ENCODE measurements at places on chromosomes 1 and 21.

DNA sequence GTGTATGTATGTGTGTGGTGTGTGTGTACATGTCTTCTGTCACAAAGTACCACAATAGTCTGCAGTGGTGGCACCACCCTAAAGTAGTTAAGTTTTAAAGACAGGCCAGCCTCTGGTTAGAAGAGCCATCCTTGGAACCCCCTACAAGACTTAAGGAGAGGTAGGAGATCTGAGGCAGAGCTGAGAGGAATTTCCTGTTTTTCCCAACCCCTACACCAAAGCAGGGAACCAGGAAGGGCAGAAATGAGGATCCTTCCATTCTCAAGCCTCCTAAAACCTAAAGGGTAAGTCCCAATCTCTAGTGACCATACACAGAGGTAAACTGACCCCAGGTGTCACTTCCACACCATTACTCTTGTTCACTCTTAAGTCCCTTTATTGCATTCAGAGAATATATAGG lies 11.1 kb downstream of the PEA15 start:
- DNase-seq, result no peak

DNA sequence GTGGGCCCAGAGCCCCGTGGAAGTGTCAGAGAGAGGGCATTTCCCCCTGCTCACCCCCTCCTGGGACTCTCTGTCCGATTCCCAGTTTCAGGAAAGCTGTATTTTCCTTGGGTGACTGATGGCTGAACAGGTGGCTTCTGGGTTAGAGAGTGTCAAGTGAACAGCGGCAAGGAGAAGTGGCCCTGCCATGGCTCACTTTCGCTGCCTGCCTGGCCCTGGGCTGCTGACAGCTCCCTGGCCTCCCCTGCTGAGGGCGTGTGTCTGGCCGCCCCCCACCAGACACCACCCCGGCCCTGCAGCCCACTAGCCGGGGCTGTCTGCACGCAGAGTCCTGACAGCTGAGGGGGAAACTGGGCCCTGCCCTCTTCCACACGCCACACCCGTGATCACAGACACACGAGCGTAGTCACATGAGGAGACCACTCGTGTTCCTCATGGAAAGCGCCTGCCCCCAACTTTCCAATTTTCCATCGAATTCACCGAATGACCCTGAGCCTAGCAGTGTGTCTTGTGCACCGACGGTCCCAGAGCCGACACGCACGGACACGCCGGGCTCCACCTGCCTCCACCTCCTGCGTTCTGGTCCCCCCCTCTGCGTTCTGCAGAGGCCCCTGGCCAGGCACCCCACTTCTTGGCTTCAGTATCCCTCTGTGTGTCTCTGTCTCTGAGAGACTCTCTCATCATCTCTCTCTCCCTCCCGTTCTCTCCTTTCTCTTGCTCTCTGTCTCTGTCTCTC lies 60.6 kb upstream of the CASZ1 start:
- no peak for DNase-seq

DNA sequence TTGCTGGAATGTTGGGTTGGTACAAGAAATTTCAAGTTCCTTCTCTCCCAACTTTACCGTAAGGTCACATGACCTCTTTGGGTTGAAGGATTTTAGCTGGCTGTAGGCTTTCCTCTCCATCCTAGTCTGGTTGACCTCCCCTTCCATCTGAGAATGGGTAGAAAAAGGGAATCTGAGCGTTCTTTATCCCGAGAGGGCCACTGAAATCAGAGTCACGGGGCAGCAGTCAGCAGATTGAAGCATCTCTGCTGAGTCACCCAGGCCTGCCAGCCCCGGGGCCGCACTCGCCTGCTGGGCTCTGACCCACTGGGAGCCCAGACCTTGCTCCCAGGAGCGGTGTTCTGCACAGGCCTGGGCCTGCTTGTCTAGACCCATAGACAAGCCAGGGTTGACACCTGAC lies 31.0 kb downstream of the TMCC2 start:
- no peak for DNase-seq

- no peak for DNase-seq
Measured at GRCh38 chr21:44983421-44984206, 43.8 kb downstream of the SLX9 start.

- DNase-seq, result no peak
Measured at GRCh38 chr1:80915491-80915890, 885.2 kb upstream of the ADGRL2 start.

DNA sequence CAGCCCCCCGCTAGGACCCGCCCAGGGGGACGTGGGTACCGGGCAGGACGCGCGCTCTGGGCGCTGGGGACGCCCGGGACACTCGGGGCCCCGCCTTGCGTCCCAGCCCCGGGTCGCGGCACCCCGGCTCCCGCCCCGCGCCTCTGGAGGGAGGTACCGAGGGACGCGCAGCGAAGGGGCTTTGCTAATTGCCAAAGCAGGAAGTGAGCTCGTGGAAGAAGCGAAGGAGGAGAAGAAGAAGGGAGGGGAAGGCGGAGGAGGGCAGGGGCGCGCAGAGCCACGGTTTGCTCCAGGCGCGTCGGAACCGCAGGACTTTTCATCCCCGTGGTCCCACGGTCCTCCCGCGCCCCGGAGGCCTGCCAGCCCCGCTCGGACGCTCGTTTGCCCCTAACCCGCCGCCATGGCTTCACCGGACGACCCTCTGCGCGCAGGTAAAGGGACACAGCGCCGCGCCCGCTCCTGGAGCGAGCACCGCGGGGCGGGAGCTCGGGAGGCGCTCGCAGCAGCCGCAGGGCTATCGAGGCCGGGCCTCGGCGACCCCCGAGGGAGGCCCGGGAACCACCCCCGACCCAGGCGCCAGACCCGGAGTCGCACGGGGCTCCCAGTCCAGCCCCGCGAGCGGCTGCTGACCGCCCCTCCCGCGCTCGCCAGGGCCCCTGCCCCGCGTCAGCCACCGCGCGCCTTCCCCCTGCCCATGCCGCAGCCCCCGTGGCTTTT lies 1.3 kb downstream of the EDARADD start:
- peak; percentile 40 for DNase-seq

- DNase-seq, result no peak
Measured at GRCh38 chr1:71196685-71197084, 115.8 kb upstream of the ZRANB2 start.

DNA sequence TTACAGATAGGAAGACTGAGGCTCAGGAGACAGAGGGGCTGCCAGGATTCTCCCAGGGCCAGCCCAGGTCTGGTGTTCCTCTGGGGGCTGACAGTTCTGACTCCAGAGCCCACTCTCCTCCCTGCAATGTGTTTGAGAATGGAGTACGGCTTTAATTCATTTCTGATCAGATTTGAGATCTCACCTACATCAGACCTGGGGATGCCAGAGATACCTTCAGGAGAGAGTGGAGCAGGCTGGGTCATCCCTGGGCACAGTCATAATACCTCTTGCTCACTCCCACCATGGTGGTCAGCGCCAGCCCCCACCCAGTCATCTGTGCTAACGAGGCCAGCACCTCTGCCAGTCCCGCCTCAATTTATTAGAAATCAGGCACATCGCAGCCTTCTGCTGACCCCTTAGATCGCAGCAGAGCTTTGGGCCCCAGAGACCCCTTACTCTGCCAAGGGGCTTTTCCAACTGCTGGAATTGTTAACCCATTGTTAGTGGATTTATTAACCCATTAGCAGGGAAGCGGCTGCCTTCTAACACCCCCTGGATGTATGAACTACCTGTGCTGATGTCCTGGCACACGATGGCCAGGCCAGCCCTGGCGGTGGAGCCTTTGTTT lies 352.1 kb downstream of the MATN1 start:
- DNase-seq, result no peak

DNA sequence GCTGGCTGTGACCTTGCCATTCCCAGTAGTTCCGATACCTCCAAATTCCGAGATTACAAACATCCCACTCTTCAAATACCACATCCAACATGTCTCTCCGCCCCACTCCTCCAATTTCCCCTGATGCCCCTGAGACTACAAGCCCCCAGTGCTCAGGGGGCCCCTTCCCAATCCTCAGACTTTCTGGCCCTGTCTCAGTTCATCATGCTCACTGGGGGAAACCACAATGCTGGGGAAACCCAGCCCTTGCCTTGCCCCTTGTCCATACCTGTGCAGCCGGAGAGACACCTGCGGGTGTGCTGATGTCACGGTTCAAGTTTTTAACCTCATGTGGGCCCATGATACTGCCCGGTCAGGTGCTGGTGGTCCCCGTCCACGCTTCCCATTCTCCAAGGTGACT lies 226.6 kb downstream of the CAMTA1 start:
- no peak for DNase-seq

DNA sequence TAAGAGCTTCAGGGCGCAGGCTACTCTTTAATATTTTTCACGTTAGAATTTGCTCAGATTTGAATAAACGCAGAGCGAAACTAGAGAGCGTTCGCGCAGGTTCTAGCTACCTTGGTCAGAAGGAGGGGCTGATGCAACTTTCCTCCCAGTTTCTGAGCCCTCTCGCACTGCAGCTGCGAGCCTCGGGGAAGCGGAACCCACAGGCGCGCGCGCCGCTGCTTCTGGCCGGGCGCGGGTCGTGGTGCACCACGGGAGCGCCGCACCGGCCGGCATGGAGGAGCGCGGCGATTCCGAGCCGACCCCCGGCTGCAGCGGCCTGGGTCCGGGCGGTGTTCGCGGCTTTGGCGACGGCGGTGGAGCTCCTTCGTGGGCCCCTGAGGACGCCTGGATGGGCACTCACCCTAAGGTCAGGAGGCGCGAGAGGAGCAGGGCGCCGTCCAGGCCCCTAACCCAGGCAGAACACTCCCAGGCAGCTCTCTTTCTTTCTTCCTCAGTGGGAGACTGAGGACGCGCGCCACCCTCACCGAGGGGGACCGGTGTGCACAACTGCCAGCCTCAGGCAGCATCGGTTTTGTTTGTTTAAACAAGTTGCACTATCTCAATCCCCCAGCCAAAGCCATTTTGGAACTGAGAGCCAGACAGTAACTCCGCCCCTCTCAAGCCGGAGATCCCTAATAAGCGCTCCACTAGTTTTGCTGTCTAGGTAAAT lies at the start of gene TSEN15:
TSEN15 (plus strand) TSS at position 246 of the 709 bp plus-strand sequence; CDS start at position 272, 26 bp downstream.
- DNase-seq, result peak; percentile 74

- no peak for DNase-seq
Measured at GRCh38 chr1:51304360-51304759, 26.0 kb downstream of the TTC39A start.

- no peak for DNase-seq
Measured at GRCh38 chr1:186298851-186299250, 76.2 kb downstream of the TPR start.

GRCh38 chr1:165300400-165300903 lies 56.1 kb downstream of the LMX1A start:
- DNase-seq, result no peak

- DNase-seq, result no peak
Measured at GRCh38 chr1:115830963-115831362, 10.0 kb downstream of the NHLH2 start.

DNA sequence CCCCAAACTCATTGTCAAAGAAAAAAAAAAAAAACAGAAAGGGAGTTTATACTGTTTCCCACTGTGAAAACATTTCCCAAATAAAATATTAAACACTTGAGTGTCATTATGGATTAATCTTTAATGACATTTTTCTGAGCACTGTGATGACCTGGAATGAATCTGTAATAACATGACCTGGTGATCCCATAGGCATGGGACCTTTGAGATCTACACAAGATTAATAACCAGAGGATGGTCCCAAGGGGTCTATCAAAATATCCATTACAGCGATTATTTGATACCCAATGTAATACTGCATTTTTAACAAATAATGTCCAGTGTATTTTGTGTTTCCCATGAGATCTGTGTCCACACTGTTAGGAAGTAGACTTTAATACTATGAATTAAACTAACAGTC lies 32.4 kb upstream of the NCAM2 start:
- DNase-seq, result no peak

DNA sequence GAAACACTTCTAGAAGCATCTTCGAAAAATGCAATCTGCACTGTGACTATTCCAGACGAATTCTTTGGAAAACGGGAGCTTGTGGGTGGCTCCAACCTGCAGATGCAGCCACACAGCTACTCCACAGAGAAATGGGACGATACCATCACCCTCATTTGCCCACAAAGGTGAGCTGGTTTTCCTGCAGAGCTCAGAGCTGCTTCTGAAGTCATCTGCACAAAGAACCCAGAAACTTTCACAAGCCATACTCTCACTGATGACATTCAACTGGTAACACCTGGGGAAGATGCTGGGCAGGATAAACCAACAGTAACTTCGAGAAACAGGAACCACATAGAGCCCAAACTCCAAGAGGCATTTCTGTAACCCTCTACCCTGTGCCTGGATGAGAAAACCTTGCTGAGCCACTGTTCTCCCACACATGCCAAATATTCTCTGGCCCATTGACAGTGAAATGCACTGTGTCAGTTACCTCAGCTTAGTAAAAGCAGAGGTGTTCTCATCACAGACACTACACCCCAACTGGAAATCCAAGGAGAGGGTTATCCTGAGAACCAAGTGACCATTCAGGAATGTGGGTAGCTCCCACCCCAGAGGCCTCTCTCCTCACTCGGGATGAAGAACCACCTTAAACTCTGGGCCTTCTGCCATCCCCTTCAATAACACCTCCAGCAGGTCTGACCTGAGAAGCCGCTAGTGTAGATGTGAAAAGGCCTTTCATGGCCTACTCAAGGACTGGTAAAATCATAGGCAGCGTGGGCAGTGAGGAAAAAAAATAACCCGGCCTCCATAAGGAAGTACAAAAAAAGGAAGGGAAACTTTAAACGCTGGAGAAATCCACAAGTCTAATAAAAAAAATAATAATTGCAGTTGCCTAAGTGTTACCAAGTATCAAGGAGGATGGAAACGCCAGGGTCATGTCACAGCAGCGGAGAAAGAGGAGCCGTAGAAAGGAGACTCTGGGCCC lies 56.7 kb downstream of the HSF2BP start:
- DNase-seq, result no peak

DNA sequence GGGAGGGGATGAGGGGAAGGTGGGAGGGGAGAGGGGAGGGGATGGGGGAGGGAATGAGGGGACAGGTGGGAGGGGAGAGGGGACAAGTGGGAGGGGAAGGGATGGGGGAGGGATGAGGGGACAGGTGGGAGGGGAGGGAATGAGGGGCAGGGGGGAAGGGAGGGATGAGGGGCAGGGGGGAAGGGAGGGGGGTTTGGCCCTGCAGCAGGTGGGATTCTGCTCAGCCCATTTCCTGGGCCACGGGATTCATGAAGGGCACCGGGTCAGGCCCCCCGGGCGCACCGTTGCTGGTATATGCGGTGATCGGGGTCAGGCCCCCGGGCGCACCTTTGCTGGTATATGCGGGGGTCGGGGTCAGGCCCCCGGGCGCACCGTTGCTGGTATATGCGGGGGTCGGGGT lies 15.1 kb upstream of the SAMD11 start:
- no peak for DNase-seq

GRCh38 chr1:33438364-33439160 lies 7.7 kb upstream of the PHC2 start:
- DNase-seq, result no peak

GRCh38 chr1:24380508-24380907 lies 33.1 kb downstream of the STPG1 start:
- DNase-seq, result no peak

- DNase-seq, result no peak
Measured at GRCh38 chr21:29943885-29944284, 4.1 kb upstream of the GRIK1 start.

DNA sequence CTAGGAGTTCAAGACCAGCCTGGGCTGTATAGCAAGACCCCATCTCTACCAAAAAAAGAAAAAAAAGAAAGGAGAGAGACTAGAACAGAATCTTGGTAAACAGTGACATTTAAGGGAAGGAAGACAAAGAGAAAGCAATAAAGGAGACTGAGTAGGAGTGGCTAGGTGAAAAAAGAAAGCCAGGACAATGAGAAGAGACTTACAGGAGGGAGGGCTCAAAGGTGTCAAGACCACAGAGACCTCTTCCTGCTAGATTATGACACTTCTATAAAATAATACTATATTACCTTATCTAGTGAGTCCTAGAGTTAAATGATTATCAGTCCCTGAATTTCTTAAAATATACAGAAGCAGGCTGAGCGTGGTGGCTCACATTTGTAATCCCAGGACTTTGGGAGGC lies 10.1 kb upstream of the EPRS1 start:
- no peak for DNase-seq

- no peak for DNase-seq
Measured at GRCh38 chr1:183967914-183968313, 69.6 kb downstream of the COLGALT2 start.

All from small intestine (tissue), 16 donors.